ENCODE measurements at places on chromosomes 3 and 15.
A peak's percentile ranks its signal among the peaks of the same experiment; 100 is the strongest.

- peak; percentile 18 for DNase-seq
Observed at GRCh38 chr3:115072265-115073021, 74.6 kb downstream of the ZBTB20 start.

DNA sequence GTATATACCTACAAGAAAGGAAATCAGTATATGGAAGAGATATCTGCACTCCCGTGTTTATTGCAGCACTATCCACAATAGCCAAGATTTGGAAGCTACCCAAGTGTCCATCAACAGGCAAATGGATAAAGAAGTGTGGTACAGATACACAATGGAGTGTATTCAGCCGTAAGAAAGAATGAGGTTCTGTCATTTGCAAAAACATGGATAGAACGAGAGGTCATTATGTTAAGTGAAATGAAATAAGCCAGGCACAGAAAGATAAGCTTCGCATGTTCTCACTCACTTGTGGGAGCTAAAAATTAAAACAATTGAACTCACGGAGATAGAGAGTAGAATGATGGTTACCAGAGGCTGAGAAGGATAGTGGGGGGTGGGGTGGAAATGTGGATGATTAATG is 53.1 kb downstream of the FAM81A start:
- no peak for DNase-seq

DNA sequence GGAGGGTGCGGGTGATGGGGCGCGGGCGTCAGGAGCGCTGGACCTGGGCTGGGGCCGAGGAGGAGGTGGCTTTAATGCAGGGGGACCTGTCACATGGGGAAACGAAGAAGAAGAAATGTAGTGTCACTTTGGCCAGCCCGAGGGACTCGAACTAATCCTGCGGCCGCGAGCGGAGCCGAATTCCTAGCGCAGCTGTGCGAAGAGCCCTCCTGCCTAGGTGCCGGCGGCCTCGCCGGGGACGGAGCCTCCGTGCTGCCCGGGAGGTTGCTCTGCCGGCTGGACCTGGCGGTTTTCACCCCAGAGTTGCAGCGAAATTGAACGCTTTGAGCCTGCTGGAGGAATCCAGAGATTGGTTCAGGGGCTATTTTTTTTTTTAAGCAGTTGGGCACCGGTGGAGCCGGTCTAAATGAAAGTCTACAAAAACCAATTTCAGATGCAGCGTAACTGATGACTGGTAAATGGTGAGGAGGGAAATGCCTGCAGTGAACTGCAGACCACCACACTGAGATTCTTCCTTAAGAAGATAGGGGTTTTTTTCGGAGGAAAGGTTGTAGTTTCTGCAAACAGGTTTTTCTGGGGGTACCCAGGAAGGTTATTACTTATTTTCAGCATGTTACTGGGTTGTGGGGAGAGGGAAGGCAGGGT is 662 bp downstream of the TMEM108 start:
- no peak for DNase-seq

- no peak for DNase-seq
Observed at GRCh38 chr15:39721893-39722292, 60.7 kb downstream of the FSIP1 start.

DNA sequence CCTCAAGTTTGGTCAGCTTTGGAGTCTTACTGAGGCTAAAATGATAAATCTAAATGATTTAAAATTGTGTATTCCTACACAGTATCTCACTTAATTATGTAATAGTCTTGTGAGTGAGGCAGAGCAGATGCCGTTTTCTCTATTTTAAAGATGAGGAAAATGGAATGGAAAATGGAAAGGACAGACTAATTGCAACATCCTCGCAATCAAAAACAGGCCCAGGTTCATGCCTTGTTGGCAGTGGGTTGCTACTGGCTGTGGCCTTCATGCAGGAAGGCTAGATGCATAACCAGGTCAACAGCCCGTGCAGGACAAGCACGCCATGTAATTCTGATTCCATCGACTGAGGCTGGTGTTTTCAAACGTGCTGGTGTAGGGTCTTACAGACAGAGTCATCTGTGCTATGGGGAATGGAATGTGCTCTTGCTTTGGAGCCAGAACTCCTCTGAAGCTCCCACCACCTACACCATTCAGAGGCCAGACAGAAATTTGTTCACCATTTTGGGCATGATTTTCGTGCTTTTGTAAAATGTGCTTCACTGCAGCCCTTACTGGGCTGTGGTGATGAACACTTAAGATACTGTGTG is 37.9 kb downstream of the MLH1 start:
- no peak for DNase-seq

DNA sequence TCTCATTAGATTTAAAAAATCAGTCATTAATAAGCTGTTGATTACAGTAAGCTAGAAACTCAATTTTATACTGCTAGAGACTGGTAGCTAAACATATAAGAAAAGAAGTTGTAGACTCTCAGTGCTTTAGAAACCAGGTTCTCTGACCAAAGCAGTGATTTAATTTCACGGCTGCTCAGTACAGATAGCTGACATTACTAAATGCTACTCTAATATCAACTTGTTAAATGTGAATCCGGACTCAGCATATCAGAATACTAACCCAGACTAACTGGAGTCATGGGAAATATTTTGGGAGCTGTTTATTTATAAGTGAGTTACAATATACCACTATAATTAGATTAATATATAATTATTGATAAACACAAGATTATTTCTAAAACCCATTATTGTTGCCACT is 80.4 kb downstream of the NEDD4 start:
- DNase-seq, result no peak

DNA sequence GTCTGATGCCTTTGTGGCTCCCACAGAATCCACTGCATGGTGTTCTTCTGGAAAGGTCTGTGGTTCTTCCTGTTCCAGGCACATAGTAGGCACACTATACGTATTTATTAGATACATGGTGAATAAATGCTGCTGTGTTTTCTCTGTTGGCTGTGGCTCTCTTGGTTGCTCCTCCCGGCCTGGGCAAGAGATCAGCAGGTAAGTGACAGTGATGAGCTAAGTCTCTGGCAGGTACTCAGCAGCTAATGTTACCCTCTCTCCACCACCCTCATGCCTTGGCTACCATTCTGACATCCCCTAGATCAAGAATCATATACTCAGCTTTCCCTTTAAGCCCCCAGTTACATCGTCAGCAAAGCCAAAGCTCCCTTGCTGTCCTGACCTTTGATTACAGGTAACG is 8.4 kb downstream of the SV2B start:
- no peak for DNase-seq

- DNase-seq, result peak; percentile 17
Observed at GRCh38 chr3:160376681-160377080, 22.3 kb downstream of the IFT80 start.

Data from HCEC 1CT (cell line).